ENCODE measurements at places on chromosomes 2 and 18. TPM values are rescaled to one million over a fixed set of nuclear protein-coding genes. Genes with fewer than 3 reads are reported as not detected.

IL37 gene
- total RNA-seq, result not detected

GRCh38 chr2:36302911-36303310, 52.7 kb upstream of the CRIM1 start:
- no peak for DNase-seq

DNA sequence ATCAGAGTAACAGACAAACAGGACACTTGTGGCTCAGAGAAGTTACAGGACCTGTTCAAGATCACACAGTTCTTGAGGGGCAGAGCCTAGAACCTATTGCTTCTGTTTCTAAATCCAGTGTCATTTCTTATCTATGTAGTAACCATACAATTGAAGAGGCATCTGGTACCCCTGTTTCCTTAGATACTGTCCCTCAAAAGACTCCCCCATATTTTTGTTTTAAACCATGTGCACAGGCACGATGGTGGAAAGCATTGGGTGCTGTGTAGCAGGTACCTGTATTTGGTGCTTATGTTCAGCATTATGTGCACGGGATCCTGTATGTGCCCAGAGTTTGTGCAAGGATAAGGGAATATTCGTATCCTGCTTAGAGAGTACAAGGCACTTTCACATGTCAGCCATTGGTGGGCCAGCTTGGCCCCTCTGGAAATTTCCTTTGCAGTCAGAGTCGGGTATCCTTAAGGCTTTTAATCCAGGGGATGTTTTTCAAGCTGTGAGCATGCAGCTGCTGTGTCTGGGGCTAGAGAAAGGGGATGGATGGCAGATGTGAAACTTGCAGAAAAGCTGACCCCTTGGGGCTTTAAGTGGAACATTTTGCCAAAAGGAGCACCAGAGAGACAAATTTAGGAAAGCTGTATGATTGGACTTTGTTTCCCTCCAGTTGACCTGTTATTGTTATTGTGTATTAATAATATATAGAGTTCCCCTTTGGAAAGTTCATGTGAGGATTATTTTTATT, 2.1 kb downstream of the LBH start:
- DNase-seq, result no peak

- DNase-seq, result no peak
Measured at GRCh38 chr2:222305516-222306392, 7.0 kb upstream of the PAX3 start.

SLC9A2 gene
- 0.22 TPM for total RNA-seq

- no peak for DNase-seq
Measured at GRCh38 chr2:54773233-54773632, 49.8 kb downstream of the EML6 start.

GRCh38 chr2:68980956-68981355, 6.5 kb downstream of the GKN1 start:
- no peak for DNase-seq

KCNJ13 gene
- total RNA-seq, result not detected

- no peak for DNase-seq
Measured at GRCh38 chr18:28890791-28891190, 713.9 kb upstream of the CDH2 start.

SEPTIN10 gene
- 61.7 TPM for total RNA-seq

OSR1 gene
- 55.7 TPM for total RNA-seq

C2orf66 gene
- not detected for total RNA-seq
